Activated effector memory CD4-positive, alpha-beta T cell treated with anti-CD3 and anti-CD28 coated beads, Interleukin-2, amount 50 U/mL, for 16 hours (primary cell): ENCODE measurements at places on chromosomes 11 and 22.

GRCh38 chr22:41557401-41558240 is 3.2 kb upstream of the CSDC2 start:
- no peak for DNase-seq

- DNase-seq: no peak
These were observed 72.1 kb upstream of the YWHAH start for GRCh38 chr22:31872209-31872608.

- DNase-seq: no peak
These were observed 105.6 kb upstream of the TBCEL start for GRCh38 chr11:120918257-120918656.

DNA sequence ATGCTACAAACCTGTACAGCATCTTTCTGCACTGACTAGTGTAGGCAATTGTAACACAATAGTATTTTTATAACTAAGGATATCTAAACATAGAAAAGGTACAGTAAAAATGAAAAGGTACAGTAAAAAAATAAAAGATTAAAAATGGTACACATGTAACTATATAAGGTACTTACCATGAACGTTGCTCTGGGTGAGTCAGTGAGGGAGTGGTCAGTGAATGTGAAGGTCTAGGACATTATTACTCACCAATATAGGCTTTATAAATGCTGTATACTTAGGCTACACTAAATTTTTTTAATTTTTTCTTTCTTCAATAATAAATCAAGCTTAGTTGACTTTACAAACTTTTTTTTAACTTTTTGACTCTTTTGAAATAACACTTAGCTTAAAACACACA is 59.9 kb downstream of the EIF3M start:
- no peak for DNase-seq

DNA sequence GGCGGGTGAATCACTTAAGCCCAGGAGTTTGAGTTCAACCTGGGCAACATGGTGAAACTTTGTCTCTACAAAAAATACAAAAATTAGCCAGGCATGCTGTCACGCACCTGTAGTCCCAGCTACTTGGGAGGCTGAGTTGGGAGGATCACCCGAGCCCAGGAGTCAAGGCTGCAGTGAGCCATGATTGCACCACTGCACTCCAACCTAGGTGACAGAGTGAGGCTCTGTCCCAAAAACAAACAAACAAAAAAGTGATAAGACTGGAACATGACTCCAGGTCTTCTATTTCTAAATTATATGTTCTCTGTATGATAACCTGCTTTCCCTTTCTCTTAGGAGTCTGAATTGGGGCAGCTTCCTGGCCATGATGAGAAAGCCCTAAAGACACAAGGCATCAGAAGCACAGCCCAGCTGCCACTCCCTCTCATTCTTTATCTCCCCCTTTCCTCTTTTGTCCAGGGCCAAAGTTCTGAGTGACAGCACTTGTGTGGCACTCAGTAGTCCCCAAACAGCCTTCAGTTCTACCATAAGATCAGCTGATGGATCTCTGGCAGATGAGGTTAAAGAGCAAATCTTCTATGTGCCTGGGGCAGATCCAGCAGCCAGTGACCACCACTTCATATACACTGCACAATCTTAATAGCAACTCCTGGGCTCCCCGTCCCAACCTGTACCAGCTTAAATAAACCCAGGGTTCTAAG is 136.0 kb downstream of the C11orf58 start:
- no peak for DNase-seq

DNA sequence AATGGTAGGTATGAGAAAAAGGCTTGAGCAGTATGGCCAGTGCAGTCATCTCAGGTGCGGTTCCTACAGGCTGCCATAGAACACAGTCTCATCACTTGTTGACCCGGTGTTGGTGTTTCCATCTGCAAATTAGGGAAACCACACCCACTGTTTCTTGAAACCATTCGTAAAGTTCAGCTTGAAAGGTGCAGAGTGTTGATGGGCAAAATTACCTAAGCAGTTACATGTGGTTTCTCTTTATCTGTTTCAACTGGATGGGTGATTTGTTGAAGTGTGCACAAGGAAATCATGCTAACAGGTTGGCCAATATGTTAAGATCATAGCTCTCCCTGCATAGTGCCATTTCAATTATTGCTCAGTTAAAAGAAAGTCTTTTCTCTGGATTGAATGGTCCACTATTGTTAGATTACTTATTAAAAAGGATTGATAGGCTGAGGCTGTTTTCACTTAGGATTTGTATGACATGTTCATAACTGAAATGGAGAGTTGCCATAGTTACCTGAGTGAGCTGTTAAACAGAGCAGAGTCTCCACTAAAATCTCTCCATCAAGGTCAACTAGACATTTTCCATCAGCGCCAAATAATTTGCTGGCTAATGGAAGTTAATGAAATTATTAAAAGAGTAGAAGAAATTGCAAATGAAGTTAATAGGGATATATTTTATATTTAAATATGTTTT is 203.1 kb upstream of the MTMR2 start:
- DNase-seq: no peak

- DNase-seq: no peak
These were observed 631 bp upstream of the NPTXR start for GRCh38 chr22:38844315-38845003.

DNA sequence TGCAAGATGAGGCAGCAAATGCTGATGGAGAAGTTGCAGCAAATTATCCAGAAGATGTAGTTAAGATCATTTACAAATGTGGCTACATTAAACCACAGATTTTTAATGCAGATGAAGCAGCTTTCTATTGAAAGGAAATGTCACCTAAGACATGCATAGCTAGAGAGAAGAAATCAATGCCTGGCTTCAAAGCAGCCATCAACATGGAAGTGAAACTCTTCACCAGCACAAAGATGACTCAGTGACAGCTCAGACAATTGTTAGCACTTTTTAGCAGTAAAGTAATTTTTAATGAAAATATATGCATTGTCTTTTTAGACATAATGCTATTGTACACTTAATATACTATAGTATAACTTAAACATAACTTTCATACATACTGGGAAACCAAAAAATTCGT is 71.4 kb downstream of the FANCF start:
- no peak for DNase-seq

DNA sequence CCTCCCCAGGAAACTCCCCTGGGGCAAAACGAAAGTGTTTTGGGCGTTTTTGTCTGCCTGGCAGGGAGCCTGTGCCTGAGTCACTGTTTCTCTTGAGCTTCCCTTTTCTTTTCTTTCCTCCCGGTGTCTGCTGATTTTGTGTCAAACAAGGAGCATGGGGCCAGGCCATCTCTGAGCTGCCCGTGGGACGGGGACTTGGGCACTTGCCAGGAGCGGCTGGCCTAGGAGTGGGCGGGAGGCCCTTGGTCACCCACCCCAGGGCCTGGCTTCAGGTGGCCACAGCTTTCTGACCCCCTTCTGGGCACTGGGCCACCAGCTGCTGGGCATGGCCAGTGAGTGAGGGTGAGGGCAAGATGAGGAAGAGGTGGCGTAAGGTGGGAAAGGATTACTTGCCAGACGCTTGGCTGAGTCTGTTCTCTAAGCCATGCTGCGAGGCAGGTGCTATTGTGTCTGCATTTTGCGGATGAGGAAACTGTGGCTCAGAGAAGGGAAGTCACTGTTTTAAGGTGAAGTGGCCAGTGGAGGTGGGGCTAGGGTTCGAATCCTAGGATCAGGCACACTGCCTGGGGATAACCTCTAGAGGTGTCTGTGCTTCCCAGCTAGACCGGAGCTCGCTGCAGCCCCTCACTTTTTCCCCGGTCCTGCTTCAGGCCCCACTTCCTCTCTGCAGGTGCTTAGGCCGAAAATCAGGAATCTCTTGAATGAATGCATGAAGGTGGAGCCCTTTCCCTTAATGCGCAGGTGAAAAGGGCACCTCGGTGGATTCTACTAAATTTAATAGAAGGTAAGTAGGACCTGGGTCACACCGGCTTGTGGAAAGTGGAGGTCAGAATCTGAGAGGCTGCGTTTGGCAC is 7.8 kb upstream of the NFAM1 start:
- DNase-seq: no peak

- DNase-seq: no peak
These were observed 8.3 kb upstream of the RCE1 start for GRCh38 chr11:66834943-66835342.

GRCh38 chr22:27163162-27164137 is 506.1 kb downstream of the MIAT start:
- no peak for DNase-seq

GRCh38 chr22:30867746-30868662 is 100.6 kb downstream of the MORC2 start:
- peak; percentile 49 for DNase-seq

DNA sequence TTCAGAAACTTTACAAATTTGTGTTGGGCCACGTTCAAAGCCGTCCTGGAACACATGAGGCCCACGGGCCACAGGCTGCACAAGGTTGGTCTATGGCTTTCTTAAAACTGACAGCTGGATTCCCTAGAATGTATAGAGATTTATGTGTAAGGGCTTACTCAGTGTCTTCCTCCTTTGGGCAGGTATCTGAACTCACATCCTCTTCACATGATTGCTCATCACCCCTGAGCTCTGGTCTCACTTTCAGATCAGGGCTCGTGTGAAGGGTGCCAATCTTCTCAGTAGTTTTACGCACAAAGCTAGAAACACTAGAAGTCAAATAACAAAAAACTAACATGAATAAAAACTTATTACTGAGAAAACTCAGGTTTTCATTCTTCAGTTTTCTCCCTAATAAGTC is 27.1 kb downstream of the HPS5 start:
- no peak for DNase-seq

DNA sequence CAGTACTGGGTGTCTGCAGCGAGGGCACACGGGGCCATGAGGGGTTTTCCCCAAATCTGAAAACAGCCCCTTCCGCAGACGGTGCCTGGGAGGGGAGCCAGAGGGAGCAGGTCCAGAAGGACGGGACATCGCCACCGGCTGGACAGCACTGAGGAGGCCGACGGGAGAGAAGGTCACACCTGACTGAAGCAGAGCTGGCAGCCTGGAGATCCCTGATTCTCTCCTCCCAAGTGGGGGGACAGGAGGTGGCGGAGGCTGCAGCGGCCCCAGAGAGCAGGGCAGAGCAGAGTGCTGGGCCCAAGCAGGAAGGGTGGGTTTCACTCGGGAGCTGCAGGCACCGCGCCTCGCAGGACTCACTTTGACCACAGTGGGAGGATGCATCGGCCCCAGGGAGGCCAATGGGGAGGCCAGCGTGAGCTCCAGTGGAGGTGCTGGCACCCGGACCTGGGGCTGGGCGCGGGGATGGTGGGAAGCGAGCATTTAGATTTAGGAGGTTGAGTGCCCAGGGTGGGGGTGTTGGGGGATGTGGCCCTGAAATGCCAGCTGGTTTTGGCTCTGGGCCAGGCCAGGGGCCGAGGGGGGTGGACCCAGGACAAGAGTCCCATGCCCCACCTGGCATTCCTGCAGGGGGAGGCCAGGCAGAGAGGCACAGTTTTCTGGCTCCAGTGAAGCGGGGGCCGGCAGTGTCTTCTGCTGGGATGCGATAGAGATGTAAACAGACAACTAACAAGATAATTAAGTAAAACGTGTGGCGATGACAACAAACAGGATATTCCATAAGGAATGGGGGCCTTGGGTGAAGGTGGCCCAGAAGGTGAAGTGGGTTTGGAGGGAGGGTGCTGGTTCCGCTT is 92.3 kb upstream of the FGF3 start:
- peak; percentile 56 for DNase-seq

GRCh38 chr11:45917286-45917622 is 423 bp downstream of the PEX16 start:
- DNase-seq: no peak

DNA sequence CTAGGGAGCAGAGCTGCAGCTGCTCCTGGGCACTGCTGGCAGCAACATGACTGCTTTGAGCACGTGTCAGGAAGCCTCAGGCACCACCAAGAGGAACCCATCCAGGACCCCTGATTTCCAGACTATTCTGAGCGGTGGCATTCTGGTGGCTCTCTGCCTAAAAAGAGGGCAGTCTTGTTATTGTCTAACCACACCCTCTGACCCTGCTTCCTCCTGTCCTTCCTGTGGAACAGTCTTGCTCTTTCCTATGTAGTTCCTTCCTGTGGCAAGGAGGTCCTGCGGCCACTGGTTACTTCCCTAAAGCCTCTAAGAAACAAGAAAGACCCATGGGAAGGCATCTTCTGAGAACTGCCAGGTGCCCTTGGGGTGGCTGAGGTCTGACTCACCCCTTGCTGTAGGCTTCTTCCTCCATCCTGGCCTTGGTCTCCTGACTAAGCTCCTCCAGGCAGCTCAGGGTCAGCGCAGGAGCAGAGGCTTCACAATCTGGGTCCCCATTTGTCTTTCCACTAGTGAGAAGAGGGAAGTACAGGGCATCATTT is 13.1 kb upstream of the LYVE1 start:
- no peak for DNase-seq

DNA sequence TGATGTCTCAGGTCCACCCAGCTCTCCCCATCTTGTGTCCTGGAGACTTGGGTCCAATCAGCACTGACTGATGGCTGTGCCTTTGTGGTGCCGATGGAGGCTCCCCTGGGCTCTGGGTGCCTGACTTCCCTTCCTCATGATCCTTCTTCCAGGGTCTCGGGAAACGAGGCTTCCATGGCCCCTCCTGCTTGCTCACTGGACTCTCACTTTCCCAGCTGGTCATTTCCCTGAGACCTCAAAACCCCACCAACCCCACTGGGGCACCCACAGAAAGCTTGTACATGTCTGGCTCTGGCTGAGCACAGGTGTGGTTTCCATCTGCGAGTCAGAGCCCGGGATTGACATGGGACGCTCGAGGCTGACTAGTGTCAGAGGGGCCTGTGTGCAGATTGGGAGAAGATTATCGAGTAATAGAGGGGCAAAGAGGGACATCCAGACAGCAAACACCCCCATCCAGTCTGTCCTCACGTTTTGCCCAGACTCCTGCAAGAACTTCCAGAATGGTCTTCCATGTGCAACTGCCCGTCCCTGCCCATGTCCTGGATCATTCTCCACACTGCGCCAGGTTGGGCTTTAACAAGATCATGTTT is 15.1 kb downstream of the APOL1 start:
- DNase-seq: peak; percentile 48

DNA sequence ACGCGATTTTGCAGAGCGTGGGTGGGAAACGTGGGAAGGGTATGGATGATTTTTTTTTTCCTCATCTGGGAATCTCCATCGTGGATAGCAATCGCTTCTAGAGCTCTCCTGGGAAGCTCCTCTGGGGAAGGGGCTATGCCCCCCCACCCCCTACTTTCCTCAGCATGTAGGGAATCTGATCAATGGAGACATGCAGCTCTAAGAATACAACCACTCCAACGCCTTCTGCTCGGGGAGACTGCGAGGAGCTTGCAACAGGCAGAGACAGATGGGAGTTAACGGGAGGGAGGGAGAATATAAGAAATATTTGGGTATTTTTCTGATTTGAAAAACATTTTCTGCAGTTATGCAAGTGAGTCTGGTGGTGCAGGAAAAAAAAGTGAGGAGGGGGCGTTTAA is 104.6 kb upstream of the HSD17B12 start:
- DNase-seq: no peak

DNA sequence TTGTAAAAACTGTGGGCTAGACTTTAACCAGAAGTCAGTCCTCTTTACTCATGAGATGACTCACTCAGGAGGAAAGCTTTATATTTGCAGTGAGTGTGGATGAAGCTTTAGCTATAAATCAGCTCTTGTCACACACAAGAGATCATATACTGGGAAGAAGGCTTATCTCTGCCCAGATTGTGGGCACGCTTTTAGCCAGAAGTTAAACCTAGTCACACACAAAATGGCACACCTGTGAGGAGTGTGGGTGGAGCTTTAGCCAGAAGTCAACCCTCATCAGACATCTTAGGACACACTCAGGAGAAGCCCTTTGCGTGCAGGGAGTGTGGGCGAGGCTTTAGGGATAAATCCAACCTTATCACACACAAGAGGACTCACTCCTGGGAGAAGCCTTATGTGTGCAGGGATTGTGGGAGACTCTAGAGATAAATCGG is 706.9 kb upstream of the LUZP2 start:
- DNase-seq: no peak
